ENCODE measurements at places on chromosomes 11 and 22.
A peak's percentile ranks its signal among the peaks of the same experiment; 100 is the strongest.

GRCh38 chr22:27378311-27378800 is 423.2 kb downstream of the MN1 start:
- DNase-seq = no peak

DNA sequence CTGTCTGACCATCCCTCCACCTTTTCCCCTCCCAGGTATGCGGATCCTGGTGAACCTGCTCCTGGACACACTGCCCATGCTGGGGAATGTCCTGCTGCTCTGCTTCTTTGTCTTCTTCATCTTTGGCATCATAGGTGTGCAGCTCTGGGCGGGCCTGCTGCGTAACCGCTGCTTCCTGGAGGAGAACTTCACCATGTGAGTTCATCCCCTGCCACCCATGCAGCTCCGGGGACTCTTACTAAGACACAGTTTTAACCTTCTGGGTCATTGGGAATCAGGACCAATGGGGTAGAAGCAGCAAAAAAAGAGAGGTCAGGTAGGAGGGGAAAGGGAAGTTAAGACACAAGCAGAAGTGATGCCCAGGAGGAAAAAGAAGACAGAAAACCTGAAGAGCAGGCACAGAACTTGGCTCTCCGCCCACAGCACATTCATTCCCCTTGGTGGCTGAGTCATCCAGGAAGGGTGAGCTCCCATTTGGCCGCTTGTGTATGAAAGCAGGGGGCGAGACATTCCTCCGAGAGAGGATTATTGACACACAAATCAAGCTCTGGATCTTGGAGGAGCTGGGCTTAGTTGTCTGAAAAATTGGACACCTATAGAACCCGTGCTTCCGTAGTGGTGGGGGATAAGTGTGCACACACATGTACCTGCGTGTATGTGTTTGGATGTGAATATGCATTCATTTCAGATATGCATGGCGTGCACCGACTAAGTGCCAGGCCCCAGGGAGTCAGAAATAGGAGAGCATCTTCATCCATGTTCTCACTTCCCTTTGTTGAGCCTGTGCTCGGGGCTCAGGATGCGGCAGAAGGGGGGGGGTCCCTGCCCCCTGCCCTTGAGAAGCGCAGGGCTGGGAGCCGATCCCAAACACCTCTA is 64.2 kb downstream of the CACNA1I start:
- peak; percentile 52 for DNase-seq

DNA sequence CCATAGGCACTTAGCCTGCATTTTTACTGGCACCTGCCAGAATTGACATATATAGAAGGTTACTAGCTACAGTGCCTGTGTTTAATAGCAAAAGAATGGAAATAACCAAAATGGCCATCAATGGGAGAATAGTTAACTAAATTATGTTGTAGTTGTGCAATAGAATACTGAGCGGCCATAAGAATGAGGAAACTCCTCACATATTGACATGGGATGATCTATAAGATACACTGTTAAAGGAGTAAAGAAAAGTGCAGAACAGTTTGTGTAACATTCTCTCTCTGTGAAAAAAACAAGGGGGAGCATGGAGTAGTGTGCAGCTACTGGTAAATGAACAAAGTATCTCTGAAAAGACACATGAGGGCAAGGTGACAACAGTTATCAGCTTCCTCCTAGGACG is 21.5 kb downstream of the ARAP1 start:
- DNase-seq = no peak

GRCh38 chr11:42778193-42778592 is 533.6 kb upstream of the API5 start:
- DNase-seq = no peak

- DNase-seq = no peak
These were observed 21.5 kb upstream of the CBX7 start for GRCh38 chr22:39173787-39174497.

DNA sequence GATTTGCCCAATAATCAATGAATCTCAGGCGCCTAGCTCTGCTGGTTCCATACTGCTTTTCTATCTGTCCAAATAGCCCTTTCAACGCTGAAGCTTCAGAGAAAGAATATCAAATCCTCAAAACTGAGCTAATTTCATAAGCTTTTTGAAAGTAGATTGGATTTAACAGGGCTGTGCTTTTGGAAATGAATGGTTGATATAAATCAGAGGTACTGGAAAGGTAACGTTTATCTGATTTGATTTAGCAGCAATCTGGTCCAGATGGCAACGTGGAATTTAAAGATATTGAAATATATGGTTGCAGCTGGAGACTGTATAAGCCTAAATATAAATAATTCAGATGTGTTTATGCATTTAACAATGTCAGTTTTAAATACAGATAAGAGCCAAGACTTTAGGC is 229.5 kb upstream of the MPPED2 start:
- DNase-seq = no peak

- no peak for DNase-seq
These were observed 114.8 kb downstream of the TRIM29 start for GRCh38 chr11:120023120-120023519.

DNA sequence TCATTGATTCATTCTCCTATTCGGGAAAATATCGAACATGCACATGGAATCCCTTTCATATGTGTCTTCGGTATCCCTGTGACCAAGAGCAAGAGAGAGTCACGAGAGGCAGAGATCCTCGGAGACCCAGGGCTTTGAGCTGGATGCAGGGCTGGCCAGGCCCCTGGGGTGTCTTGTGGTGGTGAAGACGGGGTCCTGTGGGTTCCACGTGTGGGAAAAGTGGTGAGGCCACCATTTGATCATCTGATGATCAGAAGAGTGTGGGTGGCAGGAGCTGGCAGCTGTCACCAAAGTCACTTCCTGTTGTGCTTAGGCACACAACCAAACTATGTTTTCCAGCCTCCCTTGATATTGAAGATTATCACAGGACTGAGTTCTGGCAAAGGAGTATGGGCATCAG is 94.0 kb downstream of the BRD1 start:
- DNase-seq = no peak

DNA sequence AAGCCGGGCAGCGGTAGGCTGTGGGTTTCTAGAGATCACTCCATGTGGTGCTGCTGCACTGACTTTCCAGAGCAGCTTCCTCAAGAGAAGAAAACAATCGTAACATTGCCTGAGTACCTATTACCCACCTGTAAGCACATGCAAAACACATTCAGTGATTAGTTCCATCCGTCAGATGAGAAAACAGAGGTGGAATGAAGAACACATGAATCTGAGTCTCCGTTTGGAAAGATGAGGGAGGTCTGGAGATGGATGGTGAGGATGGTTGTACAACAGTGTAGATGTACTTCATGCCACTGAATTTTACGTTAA is 7.5 kb upstream of the SLCO2B1 start:
- DNase-seq = no peak

DNA sequence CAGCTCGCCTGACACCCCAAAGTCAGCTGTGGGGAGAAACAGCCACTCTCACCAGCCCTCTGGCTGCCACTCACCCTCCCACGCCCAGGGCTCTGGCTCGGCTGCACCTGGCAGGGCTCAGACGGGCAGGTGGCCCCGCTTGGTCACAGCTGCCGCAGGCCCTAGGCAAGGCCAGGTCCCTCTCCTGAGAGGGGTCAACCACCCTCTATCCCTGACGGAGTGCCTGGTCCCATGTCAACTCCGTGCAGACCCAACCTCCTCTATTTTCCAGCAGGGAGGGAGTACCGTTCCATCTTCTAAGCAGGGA is 1.9 kb downstream of the MAP4K2 start:
- no peak for DNase-seq

- peak; percentile 76 for DNase-seq
These were observed 4.1 kb upstream of the PLAAT2 start for GRCh38 chr11:63567044-63567840.

GRCh38 chr22:39090426-39091064 is 6.5 kb upstream of the APOBEC3H start:
- DNase-seq = no peak

- no peak for DNase-seq
These were observed 6.0 kb downstream of the TMEM123 start for GRCh38 chr11:102446606-102447005.

DNA sequence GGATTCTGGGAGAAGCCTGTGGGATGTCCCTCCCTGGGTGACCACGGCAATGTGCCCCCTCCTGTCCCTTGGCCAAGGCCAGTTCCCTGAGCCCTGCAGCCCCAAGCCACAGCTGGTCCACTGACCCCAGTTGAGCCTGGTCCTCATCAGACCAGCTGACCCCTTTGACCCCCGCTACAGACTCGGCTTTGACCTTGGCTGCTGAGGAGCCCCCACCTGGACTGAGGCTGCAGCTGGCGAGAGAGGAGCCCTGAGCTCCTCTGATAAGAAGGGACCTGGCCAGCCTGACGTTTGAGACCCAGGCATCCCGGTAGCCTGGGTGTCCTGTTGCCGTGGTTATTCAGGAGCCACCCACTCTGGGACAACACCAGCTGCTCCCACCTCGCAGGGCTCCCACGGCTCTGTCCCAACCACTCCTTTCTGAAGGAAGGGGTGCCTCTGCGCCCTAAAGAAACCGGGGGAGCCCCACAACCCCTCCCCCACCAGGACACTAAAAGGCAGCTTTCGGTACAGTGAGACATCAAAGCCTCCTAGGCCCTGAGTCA is 3.0 kb downstream of the ASCL2 start:
- no peak for DNase-seq

- DNase-seq = no peak
These were observed 89.5 kb downstream of the TRIM44 start for GRCh38 chr11:35752115-35752514.

DNA sequence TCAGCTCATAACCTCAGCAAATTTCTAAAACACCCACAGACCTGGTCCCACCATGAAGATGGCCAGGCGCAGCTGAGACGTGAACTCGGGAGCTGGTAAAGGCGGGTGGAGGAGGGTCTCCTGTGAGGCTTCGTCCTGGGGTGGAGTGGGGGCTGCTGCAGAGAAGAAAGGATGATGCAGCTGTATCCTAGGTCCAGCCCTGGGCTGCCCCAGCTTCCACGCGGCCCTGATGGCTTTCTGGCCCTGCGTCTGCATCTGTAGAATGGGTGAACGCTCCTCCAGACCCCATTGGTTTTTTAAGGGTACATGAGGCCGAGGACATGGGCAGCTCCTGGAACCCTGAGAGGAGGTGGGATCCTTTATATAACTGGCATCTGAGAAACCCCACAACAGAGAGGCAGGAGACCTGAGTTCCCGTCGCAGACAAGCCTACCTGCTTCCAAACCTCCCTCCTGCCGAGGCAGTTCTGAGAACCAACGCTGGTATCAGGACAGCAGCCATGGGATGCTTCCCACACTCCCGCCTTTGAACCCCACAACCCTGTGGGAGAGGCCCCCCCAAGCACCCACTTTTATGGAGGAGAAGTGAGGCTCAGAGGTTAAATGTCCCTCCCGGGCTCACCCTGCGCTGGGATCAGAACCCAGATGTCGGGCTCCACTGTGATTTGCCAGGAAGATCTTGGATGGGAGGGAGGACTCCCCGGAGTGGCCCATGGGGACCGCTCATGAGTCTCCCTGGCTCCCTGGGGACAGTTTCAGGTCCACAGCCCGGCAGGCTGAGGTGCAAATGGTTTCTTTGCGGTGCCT is 55.2 kb upstream of the FGF3 start:
- DNase-seq = no peak

DNA sequence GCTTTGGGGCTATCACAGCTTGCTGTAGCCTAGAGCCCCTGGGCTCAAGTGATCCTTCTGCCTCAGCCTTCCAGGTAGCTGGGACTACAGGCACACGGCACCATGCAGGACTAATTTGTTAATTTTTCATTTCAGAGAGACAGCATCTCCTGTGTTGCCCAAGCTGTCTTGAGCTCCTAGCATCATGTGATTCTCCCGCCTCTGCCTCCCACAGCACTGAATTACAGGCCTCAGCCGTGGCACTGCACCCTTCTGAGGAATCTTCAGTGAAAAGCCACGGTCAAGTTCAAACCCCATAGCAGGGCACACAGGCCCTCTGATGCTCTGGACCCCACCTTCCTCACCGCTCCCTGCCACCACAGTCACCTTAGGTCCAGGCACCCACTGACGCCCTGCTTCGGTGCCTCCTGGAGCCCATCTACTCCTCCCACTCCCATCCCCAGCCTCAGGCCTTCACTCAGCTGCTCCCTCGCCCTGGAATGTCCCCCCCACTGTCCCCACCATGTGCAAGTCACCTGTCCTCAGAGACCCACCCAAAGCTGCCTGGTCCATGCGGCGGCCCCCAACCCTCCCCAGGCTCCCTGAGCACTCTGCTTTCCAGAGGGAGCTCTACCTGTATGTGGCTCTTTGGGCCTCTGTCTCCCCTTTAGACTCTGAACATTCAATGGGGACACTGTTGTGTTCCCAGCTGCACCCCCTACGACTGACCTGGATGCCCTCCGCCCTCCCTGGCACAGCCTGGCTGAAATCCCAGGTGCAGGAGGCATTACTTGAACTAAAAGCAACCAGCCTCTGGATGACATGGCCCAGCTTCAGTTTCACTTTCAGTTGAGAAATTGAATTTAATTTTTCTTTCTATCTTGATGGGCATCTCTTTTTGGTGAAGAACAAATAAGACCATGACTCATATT is 1.6 kb downstream of the APOL2 start:
- peak; percentile 57 for DNase-seq

DNA sequence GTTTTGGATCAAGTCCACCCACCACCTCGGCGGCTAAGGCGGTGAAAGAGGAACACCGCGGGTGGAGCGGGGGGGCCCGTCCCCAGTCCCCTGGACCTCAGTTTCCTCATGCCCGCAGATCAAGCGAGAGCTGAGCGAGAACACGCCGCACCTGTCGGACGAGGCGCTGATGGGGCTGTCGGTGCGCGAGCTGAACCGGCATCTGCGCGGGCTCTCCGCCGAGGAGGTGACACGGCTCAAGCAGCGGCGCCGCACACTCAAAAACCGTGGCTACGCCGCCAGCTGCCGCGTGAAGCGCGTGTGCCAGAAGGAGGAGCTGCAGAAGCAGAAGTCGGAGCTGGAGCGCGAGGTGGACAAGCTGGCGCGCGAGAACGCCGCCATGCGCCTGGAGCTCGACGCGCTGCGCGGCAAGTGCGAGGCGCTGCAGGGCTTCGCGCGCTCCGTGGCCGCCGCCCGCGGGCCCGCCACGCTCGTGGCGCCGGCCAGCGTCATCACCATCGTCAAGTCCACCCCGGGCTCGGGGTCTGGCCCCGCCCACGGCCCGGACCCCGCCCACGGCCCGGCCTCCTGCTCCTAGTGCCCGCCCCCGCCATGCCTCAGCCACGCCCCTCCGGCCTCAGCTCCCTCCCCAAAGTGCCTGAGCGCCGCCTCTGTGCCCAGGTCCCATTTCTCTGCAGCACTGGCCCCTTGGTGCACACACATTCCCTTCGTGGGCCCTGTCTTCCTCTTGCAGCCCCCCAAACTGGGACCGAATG is 12.7 kb downstream of the MAFF start:
- peak; percentile 53 for DNase-seq

DNA sequence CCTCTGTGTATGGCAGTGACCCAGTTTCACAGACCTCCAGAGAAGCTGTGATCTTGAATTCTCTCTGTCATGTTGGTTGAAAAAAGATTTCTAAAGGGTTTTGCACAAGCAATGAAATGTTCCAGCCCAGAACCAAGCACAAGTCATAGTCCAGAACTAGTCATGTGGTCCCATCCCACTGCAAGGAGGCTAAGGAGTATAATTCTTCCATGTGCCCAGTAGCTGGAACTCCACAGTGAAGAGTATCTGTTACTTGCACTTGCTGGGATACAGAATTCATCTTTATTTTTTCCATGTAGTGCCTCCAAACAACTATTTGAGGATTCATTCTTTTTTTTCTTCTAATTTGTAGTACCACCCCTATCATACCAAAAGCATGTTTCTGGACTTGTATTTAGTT is 9.9 kb upstream of the MMP8 start:
- DNase-seq = no peak
